ENCODE measurements at places on chromosomes 2 and 18.

DNA sequence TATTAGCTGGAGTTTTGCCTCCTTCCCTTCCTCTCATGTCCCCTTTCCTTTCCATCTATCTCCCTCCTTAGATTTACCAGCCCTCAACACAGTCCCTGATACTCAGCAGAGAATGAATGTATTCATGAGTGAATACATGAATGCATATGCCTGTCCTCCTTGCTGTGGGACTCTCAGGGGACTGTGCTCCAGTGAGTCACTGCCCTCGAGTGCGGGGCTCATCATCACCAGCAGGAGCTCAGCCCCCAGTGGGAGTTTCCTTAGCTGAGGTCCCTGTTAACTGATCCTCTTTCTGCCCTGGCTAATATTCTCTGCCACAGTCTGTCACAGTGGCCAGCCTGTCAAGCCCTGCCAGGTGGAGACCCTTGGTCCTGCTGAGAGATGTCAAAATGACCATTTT is 104.9 kb upstream of the LHCGR start:
- DNase-seq, result no peak

GRCh38 chr2:933734-934295 is 16.8 kb upstream of the SNTG2 start:
- no peak for DNase-seq

GRCh38 chr2:101823347-101823791 is 125.9 kb downstream of the MAP4K4 start:
- peak; percentile 73 for DNase-seq

GRCh38 chr2:56502616-56503015 is 318.8 kb downstream of the CCDC85A start:
- DNase-seq, result no peak

DNA sequence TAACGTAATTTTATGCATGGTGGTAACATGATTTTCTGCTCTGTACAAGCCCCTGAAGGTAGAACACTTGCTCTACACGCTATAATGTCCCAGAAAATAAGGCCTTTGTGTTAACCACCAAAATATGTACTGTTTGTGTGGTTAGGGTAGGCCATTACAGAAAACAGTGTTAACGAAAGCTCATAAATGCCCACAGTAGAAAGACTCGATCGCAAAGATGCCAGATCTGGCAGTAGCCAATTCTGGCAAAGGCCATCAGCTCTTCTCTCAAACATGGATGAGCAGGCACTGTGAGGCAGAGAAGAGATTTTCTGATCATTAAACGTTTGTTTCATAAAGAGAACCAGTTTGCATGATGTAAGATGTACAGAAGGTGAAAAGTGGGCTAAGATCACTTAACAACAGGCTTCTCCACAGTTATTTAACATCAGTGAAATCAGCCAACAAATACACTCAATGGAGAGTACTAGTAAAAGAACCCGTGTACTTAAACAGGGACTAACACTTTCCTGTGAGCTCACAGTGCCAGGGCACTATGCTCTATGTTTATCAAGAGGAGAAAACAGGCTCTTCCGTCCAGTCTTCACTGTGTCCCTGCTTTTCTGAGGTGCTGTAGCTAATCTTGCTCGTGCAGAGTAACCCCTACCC is 80.3 kb downstream of the SPRED2 start:
- no peak for DNase-seq

DNA sequence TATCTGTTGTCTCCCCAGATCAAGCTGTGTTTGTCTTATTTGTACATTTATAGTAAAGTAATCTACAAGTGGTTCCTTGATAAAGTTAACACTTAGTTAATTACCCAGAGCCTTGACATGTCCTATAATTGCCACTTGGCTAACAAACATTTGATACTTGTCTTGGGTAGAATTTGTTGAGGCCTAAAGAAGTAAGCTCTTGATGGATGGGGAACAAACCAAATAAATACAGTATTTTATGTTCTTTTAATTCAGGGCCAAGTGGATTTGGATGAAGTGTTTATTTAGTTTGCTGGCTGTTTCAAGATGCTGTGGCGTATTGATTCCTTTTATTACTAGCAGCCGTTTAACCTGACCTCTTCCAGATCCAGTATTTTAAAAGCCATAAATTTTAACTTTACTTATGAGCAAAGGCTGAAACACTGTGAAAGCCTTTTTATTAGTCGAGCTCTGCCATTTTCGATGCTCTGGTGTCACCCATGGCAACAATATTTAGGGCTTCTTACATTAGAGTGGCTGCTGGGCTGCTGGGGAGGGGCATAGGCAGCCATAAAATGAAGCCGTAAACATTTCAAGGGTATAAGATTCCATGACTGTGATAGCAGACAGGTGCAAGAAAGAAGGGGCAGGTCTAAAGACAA is 401.6 kb upstream of the NRP2 start:
- DNase-seq, result no peak

GRCh38 chr18:1045658-1046057 is 141.0 kb downstream of the ADCYAP1 start:
- DNase-seq, result no peak
